ENCODE measurements at places on chromosomes 1 and 21.

- DNase-seq: no peak
Observed at GRCh38 chr1:182587666-182588499, 1.2 kb downstream of the RNASEL start.

DNA sequence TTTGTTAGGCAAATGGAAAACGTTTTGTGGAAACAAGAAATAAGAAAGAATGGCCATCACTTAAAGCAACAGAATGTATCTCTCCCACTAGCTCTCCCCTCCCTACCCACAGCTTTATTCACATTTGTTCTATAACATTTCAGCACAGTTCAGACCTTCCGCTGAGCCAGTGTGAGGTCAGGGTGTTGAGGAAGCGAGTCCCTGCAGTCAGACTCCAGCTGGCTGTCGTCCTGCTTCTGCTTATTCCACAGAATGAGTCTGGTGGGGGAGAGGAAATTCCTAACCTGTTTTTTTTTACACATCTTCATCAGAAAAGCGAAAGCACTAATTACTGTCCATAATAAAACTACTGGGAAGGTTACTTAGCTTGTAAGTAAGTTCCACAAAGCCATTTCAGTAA, 39.0 kb downstream of the MRPL39 start:
- DNase-seq: no peak

GRCh38 chr1:160402001-160402795, 1.8 kb downstream of the VANGL2 start:
- DNase-seq: no peak

DNA sequence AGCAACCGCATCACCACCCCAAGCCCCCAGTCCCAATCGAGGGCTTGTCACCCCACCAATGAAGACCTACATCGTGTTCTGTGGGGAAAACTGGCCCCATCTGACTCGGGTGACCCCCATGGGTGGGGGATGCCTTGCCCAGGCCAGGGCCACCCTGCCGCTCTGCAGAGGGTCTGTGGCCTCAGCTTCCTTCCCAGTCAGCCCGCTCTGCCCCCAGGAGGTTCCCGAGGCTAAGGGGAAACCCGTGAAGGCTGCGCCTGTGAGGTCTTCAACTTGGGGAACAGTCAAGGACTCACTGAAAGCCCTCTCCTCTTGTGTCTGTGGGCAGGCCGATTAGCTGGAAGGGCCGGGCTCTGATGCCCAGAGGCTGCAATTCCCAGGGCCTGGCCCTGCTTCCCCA, 2.0 kb downstream of the SRARP start:
- no peak for DNase-seq

DNA sequence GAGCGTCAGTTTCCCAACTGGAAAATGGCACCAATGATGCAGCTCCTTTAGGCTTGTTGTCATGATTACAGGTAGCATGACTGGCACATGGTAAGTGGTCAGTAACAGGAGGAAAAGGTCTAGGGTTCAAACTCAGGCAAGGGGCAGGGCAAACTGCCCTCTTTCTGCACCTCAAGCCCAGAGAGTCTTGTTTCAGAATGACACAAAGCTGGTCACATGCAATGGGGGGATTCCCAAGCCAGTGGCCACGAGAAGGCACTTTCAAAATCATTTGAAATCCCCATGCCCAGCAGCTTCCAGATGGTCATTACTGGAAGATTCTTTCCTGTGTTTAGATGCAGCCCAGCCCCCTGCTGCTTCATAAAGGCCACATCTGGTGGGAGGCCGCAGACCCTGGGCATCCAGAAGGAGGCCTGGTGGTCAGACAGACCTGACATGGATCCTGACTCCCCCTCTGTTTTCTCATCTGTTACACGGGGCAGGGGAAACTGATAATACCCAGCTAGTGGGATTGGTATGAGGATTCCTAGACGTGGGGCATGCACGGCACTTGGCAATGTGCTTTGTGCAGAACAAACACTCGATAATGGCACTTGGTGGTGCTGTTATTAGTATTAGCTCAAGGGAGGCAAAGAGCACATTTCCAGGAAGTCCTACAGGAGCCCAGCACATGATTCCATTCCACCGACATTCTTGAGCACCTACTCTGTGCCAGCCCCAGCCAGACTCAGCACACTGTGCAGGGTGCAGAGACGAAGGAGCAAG, 6.9 kb upstream of the PLA2G2D start:
- no peak for DNase-seq

DNA sequence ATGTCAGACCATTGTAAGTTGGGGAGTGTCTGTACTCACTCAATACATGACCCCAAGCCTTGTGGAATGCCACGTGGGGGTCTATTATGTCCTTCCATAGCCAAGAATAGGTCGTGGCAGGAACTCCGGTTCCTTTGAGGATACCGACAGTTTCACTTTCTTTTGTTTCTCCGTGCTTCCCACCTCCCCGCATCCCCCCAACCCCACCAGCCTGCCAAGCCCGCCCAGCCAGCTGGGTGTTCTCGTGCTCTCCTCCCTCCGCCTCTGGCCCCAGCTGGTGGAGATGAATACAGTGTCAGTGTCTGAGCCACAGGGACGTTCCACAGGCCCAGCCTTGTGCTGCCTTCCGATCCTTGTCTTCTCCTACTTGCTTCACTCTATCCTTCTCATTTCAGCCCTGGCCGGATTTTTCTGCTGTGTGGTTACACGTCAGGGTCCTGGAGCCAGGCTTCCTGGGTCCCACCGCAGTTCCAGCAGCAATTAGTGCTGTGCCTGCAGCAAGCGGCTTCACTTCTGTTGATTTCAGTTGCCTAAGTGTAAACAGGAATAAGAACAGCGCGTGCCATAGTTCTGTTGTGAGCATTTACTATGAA, 4.1 kb upstream of the AGTRAP start:
- no peak for DNase-seq

GRCh38 chr1:47699492-47700235, 261.8 kb downstream of the FOXD2 start:
- no peak for DNase-seq

GRCh38 chr1:18178111-18178510, 70.5 kb downstream of the IGSF21 start:
- no peak for DNase-seq

DNA sequence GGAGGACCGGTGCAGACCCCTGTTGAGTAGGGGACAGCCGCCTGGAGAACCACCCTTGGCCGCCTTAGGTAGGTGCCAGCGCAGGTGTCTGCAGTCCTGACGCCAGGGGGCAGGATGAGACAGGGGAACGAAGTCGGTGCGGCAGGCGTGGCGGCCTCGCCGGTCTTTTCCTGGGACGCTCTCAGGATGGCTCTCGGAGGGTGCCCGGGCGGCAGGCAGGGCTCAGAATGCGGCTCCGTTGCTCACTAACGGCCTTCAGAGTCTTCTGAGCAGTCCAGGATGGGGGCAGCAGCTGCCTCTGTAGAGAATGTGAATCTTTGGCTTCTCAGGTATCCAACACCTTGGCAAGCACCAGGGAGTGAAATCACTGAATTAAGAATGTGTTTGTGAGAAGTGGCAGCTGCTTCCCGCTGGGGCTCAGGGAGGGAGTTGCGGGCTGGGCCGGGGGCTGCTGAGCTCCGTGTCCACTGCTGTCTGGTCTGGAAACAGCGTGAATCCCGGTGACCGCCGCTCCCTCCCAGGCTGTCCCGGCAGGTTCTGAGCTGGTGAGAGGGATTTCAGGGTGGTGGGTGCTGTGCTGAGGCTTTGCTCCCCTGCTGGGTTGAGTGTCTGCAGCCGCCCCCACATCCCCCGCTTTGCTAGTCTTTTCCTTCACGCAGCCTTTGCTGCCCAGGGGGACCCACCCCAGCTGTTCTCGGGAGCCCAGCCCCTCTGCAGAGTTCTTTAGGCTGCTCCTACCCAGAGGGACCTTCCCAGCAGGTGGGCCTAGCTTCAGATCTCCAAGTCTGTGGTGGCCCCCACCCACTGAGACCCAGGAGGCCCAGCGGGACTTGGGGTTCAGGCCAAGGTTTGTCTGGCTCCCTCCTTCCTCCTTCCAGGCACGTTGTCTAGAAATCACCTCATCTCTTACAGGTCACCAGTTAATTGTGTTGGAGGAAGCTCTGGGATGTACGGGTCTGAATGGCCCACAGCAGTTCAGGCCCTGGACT, 11.1 kb upstream of the C1orf174 start:
- DNase-seq: no peak

GRCh38 chr21:34027721-34028461, 45.5 kb upstream of the MRPS6 start:
- DNase-seq: no peak

DNA sequence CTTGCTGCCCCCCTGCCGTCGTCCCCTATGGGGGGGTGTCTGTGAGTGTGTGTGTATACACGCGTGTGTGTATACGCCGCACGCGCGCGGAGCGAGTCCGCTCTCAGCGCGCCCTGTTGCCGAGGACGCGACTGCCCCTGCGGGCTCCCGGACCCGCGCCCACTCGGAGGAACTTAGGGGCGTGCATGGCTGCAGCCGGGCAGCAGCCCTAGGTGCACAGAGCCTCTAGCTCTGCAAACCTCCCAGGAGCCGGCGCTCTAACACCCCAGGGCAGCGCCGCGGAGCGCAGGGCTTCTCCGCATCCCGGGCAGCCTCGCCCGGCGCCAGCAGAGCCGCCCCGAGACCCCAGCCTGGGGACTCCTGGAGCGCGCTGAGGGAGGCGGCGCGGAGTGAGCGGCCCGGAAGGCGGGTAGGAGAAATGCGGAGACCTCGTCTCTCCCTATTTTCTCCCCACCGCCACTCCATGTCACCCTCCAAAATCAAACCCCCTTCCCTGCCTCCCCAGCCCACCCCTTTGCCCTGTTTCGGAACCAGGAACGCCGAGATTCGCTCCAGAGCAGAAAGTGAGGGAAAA, 574 bp downstream of the ITPKB start:
- no peak for DNase-seq

DNA sequence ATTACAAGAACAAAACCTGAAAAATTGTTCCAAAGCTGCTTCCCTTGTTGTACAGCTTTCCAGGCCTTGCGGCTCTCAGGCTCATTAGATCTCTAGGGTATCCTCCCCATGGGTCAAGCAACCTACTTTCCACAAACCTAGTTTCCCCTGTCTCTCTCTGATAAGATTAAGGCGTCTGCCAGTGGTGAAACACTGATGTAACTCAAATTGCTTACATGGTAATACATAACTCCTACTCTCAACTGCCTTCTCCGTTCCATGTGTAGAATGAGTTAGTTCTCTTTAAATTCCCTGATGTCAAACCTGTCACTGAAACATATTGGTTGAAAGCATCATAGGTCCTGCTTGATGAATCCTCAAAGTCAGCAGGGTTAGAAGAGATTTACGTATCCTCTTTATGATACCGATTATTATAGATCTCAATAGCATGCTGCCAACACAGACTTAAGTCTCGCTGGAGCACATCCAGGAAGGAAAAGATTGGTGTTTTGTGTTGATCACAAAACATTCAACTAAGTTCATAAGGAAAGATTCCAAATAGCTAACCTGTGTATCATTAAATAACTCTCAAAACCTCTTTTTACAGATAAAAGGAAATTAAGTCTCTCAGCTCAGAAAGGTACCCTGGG, 10.6 kb downstream of the PPP1R15B start:
- no peak for DNase-seq

- DNase-seq: no peak
Observed at GRCh38 chr1:217781056-217781455, 149.9 kb downstream of the SPATA17 start.

DNA sequence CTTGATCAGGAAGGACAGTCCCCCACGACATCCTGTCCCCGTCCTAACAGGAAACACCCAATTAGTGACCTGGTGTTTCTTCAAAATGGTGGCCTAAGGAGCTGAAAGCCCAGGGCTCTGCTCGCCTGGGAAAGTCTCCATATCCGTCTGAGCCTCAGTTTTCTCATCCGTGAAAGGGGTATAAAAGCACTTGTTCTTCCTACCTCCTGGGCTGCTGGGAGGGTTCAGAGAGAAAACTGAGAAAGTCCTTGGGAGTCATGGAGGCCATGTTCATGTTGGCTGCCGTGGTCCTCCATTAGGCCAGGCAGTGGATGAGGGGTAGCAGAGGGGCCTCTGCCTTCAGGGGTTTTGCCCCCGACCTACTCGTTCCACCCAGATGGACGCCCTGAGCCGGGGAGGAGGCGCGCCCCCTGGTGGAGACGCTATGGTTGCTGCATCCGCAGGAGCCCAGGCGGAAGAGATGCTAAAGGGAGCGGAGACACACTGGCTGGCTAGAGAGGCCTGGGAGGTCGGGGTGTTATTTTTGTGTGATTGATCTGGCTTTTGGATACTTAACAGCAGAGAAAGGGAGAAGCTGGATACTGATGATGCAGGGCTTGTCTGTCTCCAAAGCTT, 113.5 kb downstream of the PRDM2 start:
- no peak for DNase-seq

DNA sequence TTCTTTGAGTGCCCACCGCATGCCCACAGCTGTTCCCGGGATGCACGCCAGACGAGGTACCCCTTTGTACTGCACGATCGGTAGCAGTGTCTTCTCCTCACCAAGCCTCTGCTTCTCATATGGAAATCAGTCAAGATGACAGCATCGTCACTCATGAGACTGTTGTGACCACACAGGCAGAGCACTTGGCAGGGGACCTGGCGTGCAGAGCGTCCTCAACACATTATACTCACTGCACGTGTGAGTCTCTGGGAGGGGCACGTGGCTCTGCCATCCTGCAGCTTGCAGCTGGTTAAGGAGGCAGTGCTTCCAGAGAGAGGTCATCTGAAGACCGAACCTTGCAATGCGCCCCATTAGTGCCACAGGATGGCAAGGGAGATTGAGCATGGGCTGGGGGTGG, 266.8 kb downstream of the NPHP4 start:
- DNase-seq: no peak

DNA sequence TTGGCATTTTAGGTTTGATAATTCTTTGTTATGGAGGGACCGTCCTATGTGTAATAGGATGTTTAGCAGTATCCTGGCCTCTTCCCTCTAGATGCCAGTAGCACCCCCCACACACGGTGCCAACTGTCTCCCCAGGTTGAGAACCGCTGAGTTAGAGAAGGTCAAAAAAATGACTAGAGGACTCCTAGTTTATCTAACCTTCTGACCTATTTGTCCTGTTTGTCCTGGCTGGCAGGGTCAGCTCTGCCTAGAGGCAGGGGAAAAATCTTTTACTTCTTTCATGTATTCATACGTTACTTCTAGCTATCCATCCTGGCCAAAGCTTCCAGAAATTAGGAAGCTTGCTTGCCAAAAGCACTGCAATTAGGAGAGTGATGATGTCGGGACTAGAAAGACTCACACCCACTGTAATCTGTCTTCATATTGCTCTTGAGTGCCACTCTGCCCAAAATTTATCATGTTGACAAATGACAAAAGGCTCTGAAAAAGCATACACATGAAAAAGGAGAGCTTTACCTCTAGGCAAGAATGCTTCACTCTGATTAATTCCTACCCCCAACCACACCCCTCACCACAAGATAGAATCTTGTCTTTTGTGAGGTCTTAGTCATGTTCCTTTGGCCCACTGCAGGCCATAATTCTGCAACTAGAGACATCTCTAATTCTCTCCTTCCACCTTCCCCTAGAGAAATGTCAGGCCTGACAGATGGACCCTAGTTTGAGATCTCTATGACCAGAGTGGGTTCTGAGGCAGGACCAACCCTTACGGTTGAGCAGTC, 14.4 kb upstream of the AKR1A1 start:
- no peak for DNase-seq

DNA sequence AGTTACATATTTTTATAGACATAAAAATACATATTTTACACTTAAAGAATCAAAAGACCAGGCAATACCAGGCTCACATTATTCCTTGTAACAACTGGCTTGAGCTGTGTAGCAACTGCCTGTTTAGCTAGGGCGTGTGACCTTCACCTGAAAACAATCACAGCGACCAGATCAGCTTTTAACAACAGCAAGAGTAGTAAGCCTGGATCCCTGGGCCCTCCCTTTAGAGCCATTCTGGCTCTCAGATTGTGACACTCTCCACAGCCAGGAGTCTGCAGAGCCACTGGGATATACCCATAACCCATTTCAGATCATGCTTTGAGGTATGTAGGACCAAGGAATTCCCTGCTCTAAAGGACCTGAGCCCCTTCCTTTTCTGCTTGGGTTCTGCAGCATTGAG, 29.4 kb upstream of the GNG4 start:
- no peak for DNase-seq

- no peak for DNase-seq
Observed at GRCh38 chr1:91383456-91383855, 21.2 kb downstream of the HFM1 start.
